SW480 (cell line): ENCODE measurements at places on chromosomes 11 and 22.

DNA sequence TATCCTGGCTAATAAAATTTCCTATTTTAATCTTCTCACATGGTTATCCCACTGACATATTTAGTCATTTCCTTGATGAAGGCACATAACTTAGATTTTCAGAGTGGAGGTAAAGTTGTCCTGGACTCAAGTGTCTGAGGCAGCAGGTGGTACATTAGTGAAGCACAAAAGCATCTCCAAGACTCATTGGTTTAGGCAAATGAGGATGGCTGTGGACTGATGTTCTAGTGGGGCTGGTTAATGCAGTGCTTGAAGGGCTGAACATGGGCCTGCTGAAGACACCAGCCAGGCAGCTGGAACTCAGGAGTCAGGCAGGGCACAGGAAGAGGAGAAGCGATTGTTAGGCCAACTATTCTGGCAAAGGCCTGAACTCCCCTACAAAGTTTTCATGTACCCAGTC is 76.3 kb upstream of the SESN3 start:
- no peak for DNase-seq

DNA sequence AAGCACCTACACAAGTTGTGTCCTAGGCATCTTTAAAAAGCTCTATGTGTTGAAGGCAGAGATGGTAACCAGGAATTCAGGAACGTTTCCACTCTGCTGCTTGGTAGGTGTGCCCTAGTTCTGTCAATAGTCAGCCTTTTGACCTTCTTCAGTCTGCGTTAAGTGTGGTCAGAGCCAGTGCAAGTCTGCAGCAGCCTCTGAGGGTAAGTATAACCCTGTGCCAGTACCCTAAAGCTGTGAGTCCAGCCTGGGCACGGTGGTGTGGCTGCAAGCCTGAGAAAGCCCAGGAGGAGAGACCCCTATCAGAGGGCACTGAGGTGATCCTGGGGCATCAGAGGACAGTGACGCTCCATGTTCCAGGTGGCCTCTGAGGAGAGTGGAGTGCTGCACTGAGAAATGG is 76.8 kb upstream of the ADORA2A start:
- DNase-seq, result no peak

- DNase-seq, result no peak
Measured at GRCh38 chr11:88208745-88209144, 33.5 kb upstream of the RAB38 start.

DNA sequence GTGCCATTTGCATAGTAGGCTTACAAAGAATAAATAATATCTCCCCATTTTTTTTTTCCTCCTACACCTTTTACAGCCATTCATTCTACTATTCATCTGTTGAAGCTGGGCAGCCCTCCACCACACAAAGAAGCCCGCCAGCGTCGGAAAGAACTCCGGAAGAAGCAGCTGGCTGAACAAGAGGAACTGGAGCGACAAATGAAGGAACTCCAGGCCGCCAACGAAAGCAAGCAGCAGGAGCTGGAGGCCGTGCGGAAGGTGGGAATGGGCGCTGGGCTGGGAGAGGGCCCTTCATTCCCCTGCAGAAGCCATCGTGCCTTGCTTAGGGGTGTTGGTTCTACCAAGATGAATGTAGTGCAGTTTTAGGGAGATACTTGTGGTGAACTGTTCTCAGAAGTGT is 68.6 kb downstream of the SWAP70 start:
- DNase-seq, result no peak

DNA sequence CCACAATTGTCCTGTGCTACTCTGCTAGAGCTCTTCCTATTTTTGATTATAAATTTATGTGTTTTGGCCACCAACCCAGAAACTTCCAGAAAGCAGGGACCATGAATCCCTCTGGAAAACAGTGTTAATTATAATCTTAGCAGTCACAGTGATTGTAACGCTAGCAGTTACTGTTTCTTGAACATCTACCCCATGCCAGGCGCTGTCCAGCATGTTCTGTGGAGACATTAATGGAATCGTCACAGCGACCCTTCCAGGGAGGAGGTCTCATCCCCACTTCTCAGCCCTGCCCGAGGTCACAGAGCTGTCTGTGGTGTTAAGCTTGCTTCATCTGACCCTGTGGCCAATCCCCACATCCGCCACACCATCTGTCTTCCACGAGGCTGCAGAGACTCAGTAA is 13.9 kb upstream of the PNPLA5 start:
- DNase-seq, result no peak

- no peak for DNase-seq
Measured at GRCh38 chr11:100460426-100460825, 226.7 kb upstream of the ARHGAP42 start.

DNA sequence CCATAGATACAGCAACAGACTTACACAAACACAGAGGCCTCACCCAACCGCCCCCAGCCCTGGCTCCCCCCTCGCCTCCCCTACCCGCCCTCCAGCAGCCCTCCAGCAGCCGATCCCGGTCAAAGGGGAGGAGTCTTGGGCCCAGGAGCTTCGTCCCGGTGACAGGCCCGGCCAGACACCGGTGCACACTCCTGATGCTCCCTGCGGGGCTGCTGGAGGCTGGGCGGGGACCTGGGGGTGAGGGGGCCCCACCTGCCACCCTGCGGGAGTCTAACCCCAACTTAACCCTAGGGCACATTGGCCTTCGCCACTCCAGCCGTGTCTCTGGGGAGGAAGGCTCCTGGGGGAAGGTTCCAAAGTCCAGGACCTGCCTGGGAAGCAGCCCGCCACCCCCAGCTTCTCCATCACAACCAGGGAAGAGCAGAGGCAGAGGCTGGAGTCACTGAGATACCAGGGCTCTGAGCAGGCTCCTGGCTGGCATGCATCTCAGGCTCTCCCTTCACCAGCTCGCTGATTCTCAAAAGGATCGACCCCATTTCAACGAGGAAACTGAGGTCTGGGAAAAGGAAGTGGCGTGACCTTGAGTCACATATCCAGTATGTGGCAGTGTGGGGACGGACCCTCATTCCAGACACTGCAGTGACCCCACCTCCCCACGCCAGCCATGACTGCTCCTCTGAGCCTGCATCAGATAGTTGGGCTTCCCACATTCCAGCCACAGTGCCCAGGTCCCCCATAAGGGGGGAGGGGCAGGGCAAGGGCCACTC is 14.4 kb downstream of the BCL9L start:
- DNase-seq, result peak; percentile 83

DNA sequence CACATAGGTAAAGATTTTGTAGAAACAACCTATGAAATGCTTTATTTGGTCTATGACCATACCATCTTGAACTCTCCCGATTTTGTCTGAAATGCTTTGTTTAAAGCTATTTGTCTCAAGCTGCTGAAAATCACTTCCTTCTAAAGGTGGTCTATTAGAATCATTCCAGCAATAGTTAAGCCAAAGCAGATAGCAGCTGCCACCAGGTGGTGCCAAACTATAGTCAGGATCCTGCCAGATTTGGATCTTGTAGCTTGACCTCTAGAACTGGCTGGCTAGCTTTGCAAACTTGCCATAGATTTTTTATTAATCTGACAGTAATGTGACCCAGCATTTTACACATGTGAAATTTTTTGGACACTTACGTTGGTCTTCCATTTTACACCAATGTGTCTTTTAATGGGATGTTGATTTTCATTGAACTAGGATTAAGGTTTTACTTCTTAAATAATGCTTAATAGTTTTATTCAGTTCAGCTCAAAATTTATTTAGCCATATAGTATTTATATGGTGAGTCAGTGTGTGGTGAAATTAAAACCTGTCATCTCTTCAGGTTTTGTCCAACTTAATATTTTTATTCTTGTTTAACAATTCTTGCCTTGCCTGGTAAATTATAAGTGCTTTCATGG is 19.7 kb downstream of the CTR9 start:
- peak; percentile 45 for DNase-seq

GRCh38 chr22:33756508-33756949 is 163.7 kb downstream of the LARGE1 start:
- no peak for DNase-seq

DNA sequence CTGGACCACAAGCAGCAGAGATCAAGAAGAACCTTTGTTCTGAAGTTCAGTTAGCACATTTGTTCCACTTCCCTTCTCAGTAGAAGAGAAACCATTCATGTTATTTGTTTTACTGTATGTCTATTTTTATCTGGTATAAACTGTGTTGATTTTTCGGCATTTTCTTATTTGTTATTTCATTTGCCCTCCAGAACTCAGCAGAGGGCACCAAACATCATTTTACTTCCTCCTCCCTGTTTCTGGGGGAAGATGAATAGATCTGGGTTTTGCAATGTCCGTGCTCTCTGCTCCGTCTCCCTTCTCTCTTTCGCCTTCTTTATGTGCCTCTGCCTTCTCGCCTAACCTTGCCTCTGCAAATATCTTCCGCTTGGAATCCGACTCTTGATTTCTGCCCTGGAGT is 366.9 kb downstream of the NTM start:
- no peak for DNase-seq
